ENCODE measurements at places on chromosomes 5 and 9.
A peak's percentile ranks its signal among the peaks of the same experiment; 100 is the strongest.

GRCh38 chr9:31519011-31519410 lies 865.4 kb upstream of the ACO1 start:
- DNase-seq: peak; percentile 14

DNA sequence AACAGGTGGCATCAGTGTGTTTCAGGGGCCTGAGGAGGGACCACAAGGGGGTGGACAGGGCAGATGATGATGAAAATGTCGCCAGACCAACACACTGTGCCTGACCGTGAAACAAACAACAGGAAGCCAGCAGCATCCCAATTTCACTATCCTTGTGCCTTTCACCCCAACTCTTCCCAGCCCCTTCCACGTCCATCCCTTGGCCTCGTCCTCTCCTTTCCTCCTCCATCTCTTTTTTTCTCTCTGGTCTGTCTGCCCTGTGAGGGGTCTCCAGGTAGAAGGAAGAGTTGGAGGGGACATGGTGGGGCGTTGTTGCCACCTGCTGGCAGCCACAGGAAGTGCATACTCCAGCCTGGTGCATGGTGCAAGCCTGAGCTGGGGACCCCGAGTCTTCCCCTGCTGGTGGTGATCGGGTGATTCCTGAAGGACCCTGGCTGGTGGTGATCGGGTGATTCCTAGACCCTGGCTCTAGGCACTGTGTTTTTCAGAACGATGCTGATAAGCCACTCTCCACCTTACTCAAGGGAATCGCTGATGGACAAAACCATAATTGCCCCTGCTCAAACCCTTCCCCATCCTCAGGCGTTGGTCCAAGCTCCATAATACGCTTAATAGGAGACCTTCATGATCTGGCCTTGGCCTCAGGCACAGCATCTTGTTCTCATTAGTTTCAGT lies 21.7 kb upstream of the NSD1 start:
- DNase-seq: peak; percentile 59

GRCh38 chr5:145101246-145101645 lies 733.9 kb downstream of the PRELID2 start:
- no peak for DNase-seq

DNA sequence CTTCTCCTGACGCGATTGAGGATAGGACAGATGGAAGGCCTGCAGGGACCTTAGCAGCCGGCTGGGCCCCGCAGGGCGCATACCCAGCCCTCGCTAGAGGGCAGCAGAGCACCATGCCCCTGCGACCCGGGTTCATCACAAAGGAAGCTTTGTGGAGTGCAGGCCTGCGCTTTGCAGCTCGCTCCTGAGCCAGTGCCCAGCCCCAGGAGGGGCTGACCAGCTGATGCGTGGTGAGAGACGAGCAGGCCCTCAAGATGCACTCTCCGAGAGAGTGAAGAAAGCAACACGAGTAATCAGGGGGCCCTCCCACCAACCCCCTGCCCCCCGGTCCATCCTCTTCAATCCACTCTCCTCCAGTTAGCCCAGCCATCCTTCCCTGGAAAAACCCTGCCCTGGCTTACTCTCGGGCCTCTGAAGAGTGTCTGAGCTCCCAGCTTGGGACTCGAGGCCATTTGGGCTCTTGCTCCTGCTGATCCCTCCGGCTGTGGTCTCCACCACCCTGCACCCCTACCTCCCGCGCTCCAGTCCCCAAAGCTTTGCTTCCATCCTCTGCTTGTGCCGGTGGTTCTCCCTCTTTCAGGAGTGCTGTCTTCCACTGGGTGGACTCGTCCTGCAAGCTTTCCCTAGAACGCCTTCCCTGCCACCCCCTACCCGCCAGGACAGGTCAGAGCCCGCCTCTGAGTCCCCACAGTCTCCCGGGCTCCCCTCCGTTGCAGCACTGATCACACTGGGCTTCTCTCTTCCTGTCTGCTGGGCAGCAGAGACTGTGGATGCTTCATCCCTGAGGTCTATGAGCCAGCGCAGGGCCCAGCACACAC lies 9.1 kb upstream of the KIF12 start:
- peak; percentile 43 for DNase-seq

- no peak for DNase-seq
Measured at GRCh38 chr5:93017849-93018248, 563.2 kb downstream of the NR2F1-AS1 start.

DNA sequence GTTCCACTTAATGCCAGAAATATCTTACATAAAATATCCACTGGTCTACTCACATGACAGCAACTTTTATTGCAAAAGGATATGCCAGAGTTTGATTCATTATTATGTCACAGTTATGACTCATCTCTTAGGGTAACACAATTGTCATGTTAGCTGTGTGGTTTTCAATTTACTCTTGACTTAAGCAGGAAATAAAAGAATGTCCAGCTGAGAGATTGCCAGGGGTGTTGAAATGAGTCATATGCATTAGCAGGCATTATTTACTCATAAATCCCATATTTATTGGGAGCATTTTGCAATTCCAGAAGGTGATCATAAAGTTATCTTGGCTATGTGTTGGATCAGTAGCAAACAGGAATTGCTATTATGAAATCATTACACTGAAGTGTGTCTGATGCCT lies 1164.6 kb upstream of the CDH18 start:
- peak; percentile 67 for DNase-seq

- peak; percentile 31 for DNase-seq
Measured at GRCh38 chr5:123610665-123611405, 98.9 kb downstream of the CSNK1G3 start.

GRCh38 chr5:80308526-80308925 lies 11.3 kb upstream of the SPZ1 start:
- DNase-seq: no peak

DNA sequence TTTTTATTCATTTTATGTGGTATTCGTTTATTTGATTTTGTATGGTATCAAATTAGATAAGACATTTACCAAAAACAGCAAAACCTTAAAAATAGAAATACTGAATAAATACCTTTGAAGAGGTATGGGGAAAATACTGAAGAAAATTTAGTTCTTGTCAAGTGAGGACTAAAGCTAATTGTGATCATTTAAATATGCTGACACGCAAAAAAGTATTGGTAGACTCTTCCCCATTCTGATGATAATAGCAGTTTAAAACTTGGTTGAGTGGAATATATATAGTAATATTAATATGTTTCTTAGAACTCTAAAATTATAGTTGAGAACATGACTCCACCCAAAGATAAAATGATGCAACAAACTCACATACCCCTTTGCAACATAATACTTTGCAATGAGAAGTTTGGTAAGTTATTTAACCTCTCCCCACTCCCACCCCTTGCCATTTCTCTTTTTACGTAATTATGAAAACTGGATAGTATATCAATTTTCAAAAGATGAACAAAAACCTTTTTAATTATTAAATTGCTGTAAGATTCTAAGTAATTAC lies 30.1 kb upstream of the SNX24 start:
- no peak for DNase-seq

DNA sequence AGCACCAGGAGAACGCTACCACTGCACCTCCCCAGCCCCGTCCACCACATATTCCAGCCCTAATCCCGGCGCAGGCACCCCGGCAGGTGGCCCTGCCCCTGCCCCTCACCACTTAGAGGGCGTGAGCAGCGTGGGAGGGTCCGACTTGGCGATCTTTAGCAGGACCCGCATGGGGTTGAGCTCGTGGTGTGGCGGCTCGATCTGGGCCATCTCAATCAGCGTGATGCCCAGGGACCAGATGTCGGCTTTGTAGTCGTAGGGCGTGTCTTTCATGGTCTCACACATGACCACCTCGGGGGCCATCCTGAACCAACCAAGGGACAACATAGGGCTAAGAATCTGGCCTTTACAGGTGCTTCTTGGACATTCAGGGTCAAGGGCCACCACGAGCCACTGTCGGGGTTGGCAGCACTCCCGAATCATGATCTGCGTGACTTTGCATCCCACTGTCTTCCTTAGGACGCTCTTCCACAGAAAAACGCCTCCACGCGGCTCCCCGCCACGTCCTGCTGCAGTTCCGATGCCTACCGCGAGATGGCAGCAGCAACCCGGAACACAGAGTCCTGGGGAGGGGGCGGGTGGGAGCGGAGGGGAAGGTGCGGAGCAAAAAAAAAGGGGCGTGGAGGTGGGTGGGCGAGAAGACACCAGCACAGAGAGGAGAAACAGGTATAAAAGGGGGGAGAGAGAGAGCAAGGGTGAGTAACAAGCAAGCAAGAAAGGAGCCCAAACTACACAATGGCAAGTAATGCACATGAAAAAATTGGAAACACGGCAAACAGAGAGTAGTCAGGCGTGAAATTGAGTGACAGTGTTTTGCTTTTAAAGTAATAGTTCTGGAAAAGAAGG lies 81.3 kb downstream of the STK10 start:
- DNase-seq: peak; percentile 44

DNA sequence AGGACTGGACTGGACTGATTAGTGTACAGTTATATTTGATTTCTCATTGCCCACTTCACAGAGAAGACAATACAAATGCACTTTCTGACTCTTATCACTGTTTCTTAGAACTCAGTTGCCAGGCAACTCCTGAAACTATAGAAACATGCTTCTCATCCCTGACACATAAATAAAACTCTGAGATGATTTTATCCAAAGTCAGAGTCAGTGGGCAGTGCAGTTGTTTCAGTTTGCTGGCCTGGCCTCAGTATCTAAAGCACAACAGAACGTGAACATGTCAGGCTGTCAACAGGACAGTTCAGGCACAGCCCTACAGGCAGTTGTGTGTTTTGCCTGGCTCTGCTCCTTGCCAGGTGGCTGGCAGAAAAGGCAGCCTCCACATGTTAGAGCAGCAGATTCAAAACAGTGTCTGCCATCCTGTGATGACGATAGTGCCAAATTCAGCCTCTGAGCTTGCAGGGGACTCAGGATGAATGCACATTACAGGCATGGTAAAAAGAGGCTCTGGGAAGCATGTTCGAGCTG lies 65.1 kb upstream of the CCDC152 start:
- DNase-seq: no peak

GRCh38 chr5:43042626-43043399 lies 2.7 kb upstream of the ANXA2R start:
- DNase-seq: peak; percentile 85

- no peak for DNase-seq
Measured at GRCh38 chr5:19546521-19546920, 441.5 kb downstream of the CDH18 start.

GRCh38 chr5:77991084-77991483 lies 214.9 kb upstream of the TBCA start:
- no peak for DNase-seq

- DNase-seq: no peak
Measured at GRCh38 chr9:107147134-107147533, 135.9 kb upstream of the RAD23B start.

- DNase-seq: no peak
Measured at GRCh38 chr5:119860463-119860862, 231.1 kb downstream of the FAM170A start.

GRCh38 chr5:84589926-84590325 lies 205.2 kb upstream of the EDIL3 start:
- DNase-seq: no peak

GRCh38 chr5:59091965-59092364 lies 509.1 kb downstream of the RAB3C start:
- no peak for DNase-seq

DNA sequence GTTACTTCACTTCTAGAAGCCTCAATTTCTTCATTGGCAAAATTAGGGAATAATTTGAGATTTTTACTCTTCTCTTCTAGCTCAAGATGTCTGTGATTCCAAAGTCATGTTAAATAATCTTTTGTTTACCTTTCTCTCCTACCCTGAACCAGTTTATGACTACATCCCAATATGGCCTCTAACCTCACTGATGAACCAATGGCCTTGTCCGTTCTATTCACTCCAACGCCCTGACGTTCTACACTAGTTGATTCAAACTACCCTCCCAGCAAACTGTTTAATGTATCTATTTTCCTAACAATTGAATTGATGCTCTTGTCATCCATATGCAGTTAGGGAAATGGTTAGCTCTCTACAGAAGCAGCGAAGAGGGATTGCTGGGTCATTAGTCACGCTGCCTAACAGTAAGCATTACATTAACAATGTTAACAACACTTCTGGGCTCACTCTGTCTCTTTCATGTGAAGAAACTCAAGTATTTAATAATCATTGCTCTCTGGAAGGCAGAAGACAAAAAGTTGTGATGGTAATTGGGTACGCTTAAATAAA lies 38.0 kb downstream of the RAPGEF1 start:
- peak; percentile 68 for DNase-seq

- no peak for DNase-seq
Measured at GRCh38 chr9:108382310-108382709, 473.5 kb downstream of the ACTL7B start.

- DNase-seq: peak; percentile 37
Measured at GRCh38 chr5:69512740-69513260, 20.2 kb downstream of the OCLN start.

GRCh38 chr9:99180199-99180598 lies 41.5 kb downstream of the ALG2 start:
- no peak for DNase-seq

DNA sequence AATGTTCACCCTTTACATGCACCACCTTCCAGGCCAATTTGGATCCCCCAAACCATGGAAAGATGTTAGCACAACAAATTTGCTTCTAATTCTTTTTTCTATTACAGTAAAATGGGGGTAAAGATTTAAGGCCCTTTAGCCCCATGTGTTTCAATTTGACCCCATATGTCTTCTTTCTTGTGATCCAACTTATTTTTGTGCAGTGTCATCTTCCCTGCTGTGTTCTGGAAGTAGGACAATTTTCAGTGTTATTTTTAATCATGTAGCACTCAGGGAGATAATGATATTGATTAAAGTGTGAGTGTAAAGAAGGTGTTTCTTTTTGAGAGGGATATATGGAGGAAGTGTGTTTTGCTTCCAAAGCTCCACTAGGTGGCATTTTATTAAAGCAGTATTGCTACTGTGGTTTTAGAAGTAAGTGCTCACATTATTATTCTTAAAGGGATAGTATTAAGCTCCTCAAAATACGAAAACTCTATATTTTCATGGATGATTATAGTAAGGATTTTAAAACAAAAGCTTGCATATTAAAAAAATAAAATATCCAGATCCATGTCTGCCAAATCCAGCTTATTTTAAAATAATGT lies 118.7 kb upstream of the ATP10B start:
- no peak for DNase-seq

- no peak for DNase-seq
Measured at GRCh38 chr5:170634256-170634990, 130.6 kb downstream of the KCNIP1 start.

DNA sequence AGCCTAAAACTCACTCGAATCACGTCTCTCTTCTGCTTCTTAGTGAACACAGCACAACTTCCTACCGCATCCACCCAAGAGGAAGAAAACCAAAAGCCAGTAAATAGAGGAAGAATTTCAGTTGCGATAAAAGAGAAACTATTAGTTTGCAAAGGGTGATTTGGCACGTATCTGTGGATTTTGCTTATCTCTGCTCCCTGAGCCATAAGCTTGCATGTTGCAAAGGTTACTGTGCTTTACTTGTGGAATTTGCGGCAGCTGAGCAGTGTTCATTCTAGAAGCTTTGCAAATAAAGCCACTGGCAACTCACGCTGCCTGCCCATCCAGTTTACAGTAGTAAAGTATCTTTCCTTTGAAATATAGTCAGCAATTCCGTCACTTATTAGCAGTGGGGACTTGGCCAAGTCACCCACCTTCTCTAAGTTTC lies 149.0 kb upstream of the PCA3 start:
- DNase-seq: no peak

DNA sequence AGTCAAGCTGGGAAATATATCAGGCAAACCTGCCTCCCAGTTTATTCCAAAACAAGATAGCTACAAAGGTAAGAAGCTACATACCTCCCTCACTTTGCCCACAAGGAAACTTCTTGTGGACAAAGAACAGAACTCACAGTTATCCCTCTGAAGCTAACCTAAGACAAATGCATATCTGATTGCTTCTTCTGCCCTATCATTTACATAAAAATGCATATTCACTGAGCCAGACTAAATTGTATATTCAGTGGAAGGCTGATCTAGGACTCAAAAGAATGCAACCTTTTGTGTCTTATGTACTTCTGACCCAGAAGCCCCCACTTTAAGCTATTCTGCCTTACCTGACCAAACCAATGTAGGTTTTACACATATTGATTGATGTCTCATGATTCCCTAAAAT lies 276.8 kb downstream of the HTR1A start:
- no peak for DNase-seq
